Occipital lobe (tissue), 3 donors: ENCODE measurements at places on chromosomes 4 and X. TPM values are rescaled to one million over a fixed set of nuclear protein-coding genes. Genes with fewer than 3 reads are reported as not detected.

The HSFX2 gene
- total RNA-seq, result 2.0 TPM

The HS3ST1 gene
- 15.0 TPM for total RNA-seq

The LGI2 gene
- 1.7 TPM for total RNA-seq

The NR3C2 gene
- 10.9 TPM for total RNA-seq

The SMR3B gene
- total RNA-seq, result not detected

The PTCHD1 gene
- total RNA-seq, result 14.0 TPM

The ZDHHC15 gene
- total RNA-seq, result 13.6 TPM

The ZMAT1 gene
- 7.5 TPM for total RNA-seq
